Bronchial epithelial cell (primary cell): ENCODE measurements at places on chromosomes 6 and 20.
A peak's percentile ranks its signal among the peaks of the same experiment; 100 is the strongest.

DNA sequence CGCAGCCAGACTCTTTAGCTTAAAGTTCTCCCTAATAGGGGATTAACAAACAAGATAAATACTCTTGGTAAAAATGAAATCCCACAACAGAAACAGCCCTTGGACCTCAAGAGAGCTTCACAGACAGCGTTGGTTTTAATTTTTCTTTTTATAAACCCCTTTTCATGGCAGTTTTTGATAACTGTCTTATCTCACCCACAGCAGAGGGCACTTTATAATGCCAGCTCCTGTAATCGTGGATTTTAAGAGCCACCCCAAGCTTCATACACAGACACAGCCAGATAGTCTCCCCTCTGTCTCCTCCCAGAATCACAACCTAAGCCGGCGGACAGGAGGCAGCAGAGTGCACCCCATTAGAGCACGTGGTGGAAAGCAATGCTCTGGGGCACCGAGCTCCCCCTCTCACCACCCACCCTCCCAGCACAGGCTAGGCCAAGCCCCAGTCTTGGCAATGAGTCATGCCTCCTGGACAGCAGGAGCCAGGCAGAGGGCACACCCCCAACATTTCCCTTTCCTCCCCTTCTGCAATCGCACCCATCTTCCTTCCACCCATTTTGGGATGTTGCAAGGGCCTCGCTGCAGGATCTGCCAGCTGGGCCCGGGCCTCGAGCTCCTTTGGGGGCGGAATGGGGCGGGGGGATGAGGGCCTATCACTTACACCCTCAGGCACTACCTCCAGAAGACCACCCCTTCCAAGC lies 2.4 kb downstream of the JAG1 start:
- peak; percentile 90 for DNase-seq

- DNase-seq = no peak
Measured at GRCh38 chr6:163741743-163742363, 327.3 kb downstream of the QKI start.

DNA sequence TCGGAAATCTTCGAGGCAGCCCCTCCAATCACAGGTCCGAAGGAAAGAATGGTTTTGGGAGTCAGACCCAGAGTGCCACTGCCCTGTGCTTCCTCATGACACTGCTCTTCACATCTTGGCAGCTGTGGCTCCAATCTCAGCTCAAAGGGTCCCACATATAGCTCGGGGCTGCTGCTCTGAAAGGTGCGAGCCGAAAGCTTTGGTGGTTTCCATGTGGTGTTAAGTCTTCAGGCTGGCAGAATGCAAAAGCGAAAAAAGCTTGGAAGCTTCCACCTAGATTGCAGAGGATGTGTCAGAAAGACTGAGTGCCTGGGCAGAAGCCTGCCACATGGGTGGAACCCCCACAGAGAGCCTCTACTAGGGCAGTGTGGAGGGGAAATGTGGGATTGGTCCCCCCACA lies 314.3 kb upstream of the CHD6 start:
- DNase-seq = no peak

DNA sequence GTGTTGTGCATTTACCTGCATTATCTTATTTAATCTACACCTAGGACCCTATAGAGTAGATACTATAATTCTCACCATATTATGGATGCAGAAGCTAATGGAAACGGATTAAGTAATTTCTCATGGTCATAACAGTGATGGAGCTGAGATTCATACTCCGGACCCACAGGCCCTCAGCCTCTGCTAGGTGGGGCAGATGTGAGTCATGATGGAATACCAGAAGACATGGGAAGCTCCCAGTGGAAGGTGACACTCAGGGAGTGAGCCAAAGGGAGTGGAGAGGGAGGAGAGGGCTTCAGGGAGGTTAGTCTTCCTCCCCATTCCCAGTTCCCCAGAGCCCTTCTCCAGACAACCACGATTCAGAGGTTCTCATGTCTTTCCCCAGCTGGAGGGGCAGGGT lies 65.2 kb upstream of the GPR6 start:
- DNase-seq = no peak

- no peak for DNase-seq
Measured at GRCh38 chr6:121764493-121764892, 329.0 kb downstream of the GJA1 start.

DNA sequence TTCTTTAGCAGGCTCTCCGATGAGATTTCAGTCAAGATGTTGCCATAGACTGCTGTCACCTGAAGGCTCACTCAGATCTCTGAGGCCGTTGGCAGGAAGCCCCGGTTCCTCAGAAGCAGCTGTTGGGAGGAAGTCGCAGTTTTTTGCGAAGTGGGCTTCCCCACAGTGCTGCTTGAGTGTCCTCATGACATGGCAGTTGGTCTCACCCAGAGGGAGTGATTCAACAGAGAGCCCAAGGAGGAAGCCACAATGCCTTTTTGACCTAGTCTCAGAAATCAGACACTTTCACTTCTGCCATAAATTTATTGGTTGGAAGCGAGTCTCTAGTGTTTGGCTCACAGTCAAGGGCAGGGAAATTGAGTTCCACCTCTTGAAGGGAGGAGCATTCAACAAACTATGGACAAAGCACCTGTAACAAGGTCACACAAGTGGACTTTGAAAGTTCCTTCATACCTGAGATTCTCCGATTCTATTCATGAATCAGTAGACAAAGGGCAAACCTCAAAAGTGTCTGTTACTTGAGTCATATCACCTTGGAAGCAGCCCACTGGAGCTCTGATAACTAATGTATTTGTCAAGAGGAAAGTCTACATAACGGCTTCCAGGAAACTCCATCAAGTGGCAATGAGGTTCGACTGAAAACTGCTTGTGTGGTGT lies 208.3 kb downstream of the TASP1 start:
- peak; percentile 63 for DNase-seq

DNA sequence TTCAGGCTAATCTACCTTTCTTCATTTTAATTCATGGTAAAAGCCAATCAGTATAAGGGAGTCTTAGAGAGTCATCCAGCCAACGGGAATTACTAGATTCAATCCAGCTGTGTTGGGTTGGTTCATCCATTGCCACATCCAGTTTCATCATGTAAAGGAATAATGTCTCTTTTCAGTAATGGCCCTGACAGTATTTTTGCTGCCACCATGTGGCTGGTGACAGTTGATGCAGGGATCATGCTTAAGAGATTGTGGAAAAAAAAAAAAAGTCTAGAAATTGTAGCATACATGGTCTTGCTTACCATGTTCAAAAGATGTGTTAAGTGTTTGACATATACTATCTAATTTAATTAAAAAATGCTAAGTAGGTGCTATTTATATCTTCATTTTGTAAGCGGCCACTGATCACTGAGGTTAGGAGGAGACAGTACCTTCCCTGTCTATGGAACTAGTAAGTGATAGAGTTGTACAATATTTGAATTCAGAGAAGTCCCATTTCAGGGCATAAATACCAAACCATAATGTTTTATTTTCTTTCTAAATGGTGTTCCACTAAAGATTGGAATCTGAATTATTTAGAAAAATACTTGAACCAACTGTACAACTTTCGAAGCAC lies 135.9 kb downstream of the KHDRBS2 start:
- DNase-seq = peak; percentile 62

DNA sequence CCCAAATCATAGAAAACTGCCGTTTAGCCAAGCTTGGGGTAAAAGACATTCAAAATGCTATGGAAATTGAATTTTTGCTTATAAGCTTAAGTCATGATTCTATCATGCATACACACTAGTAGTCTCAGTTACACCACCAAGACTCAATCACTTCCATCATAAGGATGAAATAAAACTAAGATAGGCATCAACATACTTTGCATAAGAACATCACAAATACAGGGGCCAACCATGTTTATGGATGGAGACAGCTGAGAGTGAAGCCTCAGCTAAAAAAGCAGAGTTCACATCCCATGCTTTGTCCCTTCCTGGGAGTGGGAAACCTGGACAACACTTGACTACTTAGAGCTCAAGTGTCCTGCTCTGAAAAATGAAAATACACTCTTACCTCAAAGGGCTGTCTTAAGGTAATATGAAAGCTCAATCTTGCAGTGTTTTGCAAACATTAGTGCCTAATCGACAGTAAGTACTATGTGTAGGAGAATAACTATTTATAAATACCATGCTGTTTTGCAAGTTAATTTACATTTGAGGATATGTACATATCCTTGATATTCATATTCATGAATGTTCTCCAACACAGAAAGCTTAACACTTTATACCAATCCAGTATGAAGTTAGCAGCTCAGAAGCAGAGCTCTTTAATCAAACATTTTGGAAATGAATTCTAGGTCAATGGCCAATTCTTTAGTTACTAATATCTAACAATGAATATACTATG lies 32.0 kb upstream of the SMIM28 start:
- DNase-seq = no peak

- no peak for DNase-seq
Measured at GRCh38 chr20:41635158-41635557, 17.0 kb upstream of the CHD6 start.

DNA sequence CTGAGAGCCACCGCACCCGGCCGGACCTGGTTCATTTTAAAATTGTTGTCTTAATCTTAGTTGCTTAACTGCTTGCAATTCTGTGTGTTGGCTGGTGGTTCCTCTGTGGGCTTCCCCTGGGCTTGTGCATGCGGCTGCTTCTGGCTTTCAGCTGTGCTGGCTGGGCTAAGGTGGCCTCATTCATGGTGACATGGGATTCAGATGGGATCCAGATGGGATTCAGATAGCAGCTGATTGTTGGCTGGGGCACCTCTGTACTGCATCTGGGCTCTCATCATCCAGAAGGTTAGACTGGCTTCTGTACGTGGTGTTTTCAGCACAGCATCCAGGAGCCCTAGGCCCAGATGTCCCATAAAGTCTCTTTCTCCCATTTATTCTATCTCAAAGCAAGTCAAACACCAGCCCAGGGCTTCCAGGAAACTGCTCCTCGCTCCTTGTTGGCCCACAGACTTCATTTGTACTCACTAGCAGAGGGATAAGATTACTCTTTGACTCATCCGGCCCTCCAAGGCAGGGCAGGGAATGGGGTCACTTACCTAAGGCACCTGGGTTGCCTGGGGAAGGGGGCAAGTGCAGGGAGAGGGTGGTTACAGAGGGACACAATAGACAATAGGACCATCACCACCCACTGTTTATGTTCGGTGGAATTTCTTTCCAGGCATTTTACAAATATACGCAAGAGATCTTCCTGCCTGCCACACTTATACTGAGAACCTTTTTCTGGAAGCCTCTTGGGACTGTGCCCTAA lies 10.2 kb upstream of the PEDS1 start:
- DNase-seq = peak; percentile 79

DNA sequence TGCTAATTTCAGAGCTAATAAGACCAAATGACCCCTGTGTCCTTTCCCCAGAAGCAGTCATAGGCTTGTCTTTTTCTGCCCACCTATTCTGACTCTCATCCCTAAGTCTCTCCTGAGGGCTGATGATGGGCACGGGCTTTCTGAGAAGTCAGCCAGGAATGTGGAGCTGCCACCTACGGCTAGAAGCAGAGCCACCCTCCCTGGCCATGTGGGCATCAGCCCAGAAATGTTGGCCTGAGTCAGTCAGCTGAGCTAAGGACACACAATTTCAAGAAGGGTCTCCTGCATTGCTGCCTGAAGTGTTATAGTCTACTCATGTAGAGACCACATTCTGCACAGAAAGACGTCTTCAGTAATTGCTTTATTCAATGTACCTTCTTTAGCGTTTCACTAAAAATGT lies 17.1 kb downstream of the MYLIP start:
- DNase-seq = peak; percentile 64

GRCh38 chr6:3753228-3753835 lies 1.8 kb upstream of the PXDC1 start:
- peak; percentile 39 for DNase-seq

DNA sequence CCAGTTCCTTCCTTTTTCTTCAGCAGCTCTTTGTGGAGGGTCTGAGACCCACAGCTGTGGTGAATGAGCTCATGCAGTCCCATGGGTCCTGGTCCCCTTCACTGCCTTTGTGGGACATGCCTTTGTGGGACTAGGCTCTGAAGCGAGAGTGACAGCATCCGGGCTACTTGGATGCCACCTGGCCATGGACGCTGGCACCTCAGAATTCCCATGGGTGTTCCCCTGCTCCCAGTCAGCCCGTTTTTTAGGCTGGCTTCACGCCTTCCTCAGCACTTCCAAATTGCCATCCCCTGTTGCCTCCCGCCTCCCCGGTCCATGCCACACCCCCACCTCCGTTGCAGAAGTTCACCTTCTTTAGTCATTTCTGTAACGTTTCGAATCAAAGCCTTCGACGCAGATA lies 45.1 kb downstream of the RAMACL start:
- no peak for DNase-seq

GRCh38 chr20:4084096-4084495 lies 68.7 kb upstream of the RNF24 start:
- no peak for DNase-seq

DNA sequence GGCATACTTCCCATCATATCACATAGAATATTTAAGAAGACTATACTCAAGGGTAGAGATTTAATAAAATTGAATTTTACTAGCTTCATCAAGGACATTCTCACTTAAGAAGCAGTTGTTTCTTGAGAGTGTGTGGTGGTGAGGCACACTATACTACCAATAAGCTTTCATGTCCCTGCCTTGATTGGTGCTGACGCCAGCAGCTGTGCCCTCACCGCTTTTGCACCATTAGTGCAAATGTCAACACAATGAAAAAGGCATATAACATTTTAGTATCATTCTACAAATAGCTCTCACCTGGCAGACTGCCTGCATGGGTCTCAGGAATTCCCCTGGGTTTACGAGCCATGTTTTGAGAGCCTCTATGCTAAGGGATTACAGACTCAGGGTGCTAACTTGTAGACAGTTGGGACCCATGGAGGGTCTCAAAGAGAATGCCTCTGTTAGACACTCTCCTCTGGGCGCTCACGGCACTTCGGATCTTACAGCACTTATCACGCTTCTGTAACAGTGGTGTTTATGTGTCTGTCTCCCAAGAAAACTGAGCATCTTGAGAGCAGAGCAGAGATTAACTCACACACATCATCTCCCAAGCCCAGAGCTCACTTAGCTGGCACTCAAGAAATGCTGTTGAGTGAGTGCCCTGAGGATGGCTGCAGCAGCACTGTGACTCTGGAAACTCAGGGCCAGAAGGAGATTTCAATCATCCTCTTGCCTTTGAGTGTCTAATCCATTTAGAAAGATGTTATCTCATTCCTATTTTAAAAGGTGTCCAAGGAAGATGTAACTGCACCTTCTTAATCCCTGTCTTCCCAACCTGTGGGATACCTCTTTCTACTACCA lies 143.3 kb upstream of the GPR6 start:
- DNase-seq = no peak

- DNase-seq = peak; percentile 46
Measured at GRCh38 chr20:53940907-53941545, 129.4 kb downstream of the BCAS1 start.

DNA sequence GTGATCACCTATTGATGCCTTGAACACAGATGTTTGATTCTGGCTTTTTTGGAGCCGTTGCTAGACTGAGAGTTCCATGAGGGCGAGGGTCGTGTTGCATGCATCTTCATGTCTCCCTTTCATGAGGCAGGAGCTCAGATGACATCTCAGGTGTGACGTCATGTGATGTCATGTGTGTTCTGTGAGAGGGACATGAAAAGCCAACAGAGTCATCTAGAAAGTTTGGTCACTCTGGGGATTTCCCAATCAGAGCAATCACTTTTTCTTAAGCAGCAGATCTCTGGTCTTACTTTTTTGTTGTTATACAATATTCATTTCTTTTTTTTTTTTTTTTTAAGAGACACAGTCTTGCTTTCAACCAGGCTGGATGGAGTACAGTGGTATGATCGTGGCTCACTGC lies 411.8 kb downstream of the PREX1 start:
- DNase-seq = no peak

GRCh38 chr20:46126440-46127056 lies 8.4 kb downstream of the CD40 start:
- peak; percentile 79 for DNase-seq

- DNase-seq = no peak
Measured at GRCh38 chr20:64069614-64070243, 6.7 kb downstream of the TCEA2 start.

GRCh38 chr20:38882600-38882999 lies 43.6 kb upstream of the FAM83D start:
- DNase-seq = no peak

- DNase-seq = no peak
Measured at GRCh38 chr6:53089948-53090347, 24.7 kb downstream of the FBXO9 start.
